ENCODE measurements at places on chromosomes 2 and 18.

DNA sequence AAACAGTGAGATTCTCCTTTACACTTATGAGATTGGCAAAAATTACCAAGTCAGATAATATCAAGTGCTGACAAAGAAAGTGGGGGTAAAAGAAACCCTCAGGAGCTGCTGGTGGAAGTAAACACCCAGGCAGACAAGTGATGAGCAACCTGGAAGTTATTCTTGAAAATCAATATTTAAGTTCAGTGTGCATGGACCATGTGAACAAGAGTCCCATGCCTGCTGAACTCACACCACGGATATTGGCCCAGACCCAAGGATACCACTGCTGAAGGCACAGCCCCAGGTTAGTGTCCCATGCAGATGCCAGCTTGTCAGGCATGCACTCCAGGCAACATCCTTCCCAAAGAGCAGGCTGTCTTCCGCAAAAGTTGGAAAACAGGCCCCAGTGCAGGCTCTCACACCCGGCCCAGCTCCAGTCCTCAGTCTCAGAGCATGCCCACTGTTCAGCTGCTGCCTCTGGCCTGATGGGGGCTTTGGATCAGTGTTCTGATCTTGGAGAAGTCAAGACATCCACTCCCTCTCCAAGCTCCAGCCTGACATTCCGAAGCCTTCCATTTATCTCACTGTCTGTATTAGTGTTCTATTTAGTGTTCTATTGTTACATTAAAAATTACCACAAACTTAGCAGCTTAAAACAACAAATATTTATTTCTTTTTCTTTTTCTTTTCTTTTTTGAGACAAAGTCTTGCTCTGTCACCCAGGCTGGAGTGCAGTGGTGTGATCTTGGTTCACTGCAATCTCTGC is 70.0 kb downstream of the HS1BP3 start:
- no peak for ATAC-seq

- ATAC-seq, result peak; percentile 73
These were observed 230.2 kb downstream of the CELF4 start for GRCh38 chr18:37335409-37335736.

GRCh38 chr18:24974431-24974830 is 377.5 kb downstream of the ZNF521 start:
- no peak for ATAC-seq

DNA sequence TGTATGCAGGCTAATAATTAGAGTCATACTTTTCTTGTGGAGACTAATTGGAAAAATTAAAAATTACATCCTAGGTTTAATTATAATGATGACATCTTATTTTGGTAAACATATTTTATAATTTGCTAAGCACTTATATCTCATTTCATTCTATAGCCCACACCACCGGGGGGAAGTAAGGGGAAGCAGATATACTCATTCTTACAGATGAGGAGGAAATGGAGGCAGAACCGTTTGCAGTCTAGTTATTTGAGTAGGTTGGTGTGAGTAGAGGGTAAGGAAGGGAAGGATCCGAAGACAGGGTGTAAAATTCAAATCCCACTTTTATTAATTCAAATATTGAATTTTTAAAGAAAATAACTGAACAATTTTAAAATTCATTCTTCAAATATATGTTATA is 3.7 kb downstream of the ITGAV start:
- ATAC-seq, result no peak

DNA sequence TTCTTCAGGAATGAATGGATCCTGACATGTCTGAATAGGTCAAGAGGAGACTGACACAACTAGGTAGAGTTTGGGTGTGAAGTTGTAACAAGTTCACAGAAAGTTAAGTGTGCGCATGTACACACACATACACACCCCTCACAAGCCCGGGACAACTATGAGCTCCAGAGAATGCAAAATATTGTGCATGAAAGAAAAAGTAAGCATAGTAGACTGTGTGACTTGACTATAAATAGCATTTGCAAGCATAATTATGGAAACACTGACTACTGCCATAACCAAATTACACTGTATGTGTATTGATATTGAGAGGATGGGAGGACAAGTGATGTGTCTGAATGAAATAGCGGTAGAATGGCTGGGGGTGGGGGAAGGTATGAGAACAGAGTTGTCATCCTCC is 157.1 kb upstream of the NCK2 start:
- ATAC-seq, result no peak

- no peak for ATAC-seq
These were observed 51.3 kb downstream of the FMNL2 start for GRCh38 chr2:152386266-152386665.

DNA sequence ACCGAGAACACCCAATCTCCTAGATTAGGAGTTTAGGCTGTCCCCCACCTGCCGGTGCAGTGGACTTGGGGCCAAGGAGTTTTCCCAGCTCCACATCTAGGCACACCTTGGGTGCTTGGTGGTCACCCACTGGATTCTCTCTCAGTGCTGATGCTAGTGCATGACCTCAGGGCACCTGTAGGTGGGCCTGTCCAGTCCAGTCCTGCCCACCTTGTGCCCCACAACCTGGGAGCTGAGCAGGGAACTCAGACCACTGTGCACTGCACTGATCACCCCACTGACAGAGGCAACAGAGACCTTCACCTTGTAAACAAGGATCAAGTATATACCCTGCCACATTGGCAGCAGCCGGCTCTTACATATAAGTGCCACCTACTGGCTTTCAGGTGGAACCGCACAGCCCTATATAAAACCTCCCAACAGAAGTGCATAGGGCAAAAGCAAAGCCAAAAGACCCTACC is 12.7 kb upstream of the CDH19 start:
- no peak for ATAC-seq

DNA sequence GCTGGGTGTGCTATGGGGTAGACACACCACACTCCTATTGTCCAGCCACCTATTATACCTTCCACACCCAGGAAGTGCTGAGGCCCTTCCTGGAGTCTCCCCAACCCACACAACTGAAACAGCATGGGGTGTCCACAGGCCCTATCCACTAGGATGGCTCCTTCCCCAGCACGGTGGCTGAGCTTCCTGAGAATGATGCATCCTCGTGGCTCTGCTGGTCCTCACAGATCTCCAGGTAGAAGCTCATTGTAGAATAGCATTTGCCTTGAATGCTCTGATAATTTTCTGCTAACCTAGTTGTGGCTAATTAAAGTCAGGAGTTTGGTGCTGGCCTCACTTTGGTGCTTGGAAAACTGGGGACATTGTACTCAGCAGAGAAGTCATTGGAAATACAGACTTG is 182.6 kb downstream of the ANKRD30B start:
- no peak for ATAC-seq

Data from motor neuron (in vitro differentiated cells).